ENCODE measurements at places on chromosomes 7 and 10.
A peak's percentile ranks its signal among the peaks of the same experiment; 100 is the strongest.

DNA sequence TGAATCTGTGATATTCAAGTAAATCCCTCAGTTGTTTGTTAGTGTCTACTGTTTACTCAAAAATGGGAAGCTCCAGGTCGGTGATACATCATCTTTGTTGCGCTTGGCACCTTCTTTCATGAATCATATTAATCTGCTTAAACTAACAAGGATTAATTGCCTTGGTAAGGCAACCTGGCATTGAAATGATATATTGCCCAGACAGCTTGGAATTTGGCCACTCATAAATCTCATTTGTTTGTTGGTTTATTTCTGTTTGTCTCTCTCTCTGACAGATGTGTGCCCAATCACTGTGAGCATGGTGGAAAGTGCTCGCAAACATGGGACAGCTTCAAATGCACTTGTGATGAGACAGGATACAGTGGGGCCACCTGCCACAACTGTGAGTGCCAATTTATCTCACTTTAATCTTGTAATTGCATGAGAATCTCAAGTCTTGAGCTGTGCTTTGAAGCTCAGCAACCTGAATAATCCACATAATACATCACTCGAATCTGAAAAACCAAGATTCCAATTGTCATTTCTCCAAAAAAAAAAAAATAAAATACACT, 1104.8 kb upstream of the C7orf33 start:
- DNase-seq = no peak

- no peak for DNase-seq
Measured at GRCh38 chr10:118963933-118964332, 65.6 kb upstream of the NANOS1 start.

GRCh38 chr10:14507781-14508180, 177.1 kb upstream of the FRMD4A start:
- DNase-seq = no peak

DNA sequence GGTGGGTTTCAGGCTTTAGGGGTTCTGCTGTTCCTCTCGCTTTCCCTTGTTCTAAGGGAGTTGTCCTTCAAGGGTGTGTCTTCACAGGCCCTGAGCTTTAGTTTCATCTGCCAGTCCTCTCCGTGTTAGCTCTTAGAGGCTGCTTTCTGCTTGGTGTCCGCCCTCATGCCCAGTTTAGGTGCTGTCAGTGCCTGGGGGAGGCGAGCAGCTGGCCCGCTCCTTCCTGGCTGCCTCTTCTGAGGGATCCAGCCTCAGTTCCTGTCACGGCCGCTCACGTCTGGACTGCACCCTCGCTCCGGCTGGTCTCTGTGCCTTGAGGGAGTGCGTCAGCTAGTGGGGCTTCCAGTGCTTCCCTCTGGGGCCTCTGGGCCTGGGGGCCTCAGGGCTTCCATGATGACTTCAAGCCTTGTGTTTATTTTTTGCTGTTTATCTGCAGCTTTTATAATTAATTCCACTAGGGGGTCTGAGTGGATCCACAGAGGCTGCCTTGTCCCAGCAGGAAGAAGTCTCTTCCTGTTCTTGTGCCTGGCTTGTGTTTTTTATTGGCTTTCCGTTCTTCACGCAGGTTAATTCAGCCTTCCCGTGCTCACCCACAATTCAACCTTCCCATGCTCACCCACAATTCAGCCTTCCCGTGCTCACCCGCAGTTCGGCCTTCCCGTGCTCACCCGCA, 33.0 kb downstream of the WDR37 start:
- DNase-seq = no peak

- DNase-seq = peak; percentile 38
Measured at GRCh38 chr10:59709395-59710125, at the start of gene SLC16A9. TSS of gene SLC16A9 (minus strand) at chr10:59709850. CDS start at chr10:59684291, 25,559 bp downstream.

GRCh38 chr7:51602376-51602775, 285.8 kb upstream of the COBL start:
- no peak for DNase-seq

DNA sequence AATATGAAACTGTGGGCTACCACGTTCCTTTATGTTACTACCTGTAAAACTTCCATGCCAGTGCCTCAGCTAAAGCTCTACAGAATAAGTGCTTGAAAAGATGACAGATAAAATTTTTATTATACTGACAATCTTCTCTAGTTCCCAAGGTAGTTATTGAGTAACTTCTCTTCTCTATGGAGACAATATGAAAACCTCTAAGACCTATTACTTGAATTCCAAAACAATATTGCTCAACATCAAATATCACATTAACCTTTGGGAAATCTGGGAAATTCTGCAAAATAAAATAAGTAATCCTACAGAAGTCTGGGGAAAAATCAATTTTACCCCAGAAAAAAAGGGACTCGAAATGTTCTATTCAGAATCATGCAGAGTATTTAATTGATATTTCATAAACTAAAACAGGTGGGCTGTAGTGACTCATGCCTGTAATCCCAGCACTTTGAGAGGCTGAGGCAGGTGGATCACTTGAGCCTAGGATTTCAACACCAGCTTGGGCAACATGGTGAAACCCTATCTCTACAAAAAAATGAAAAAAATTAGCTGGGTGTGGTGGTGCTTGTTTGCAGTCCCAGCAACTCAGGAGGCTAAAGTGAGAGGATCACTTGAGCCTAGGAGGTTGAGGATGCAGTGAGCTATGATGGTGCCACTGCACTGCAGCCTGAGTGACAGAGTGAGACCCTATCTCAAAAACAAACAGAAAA, 23.8 kb upstream of the ANK3 start:
- DNase-seq = no peak
